Sciatic nerve (tissue), 2 donors: ENCODE measurements at places on chromosomes 13 and 19. TPM values are rescaled to one million over a fixed set of nuclear protein-coding genes. Genes with fewer than 3 reads are reported as not detected.

TTC9B gene
- total RNA-seq: not detected

APOC4 gene
- total RNA-seq: not detected

HS6ST3 gene
- 0.22 TPM for total RNA-seq

GRIN3B gene
- not detected for total RNA-seq

IGSF23 gene
- not detected for total RNA-seq

KCTD4 gene
- total RNA-seq: 26.3 TPM

OR7C1 gene
- total RNA-seq: 0.04 TPM

OR10H1 gene
- total RNA-seq: not detected

CD209 gene
- total RNA-seq: 20.1 TPM

LGALS14 gene
- not detected for total RNA-seq

ZNF653 gene
- total RNA-seq: 9.4 TPM

ZNF730 gene
- 1.8 TPM for total RNA-seq

PCDH9 gene
- total RNA-seq: 37.7 TPM

DIS3 gene
- total RNA-seq: 31.7 TPM

KCNK6 gene
- total RNA-seq: 4.1 TPM

NTF4 gene
- not detected for total RNA-seq

IQCN gene
- total RNA-seq: 12.7 TPM

MEIOSIN gene
- total RNA-seq: not detected

ZNF724 gene
- 1.7 TPM for total RNA-seq

TNNI3 gene
- total RNA-seq: not detected

DIRAS1 gene
- 0.45 TPM for total RNA-seq

CYP2A7 gene
- not detected for total RNA-seq

KLK10 gene
- total RNA-seq: 3.0 TPM

VAV1 gene
- total RNA-seq: 12.7 TPM

ZNF749 gene
- total RNA-seq: 9.7 TPM

THOP1 gene
- total RNA-seq: 29.1 TPM

SPIB gene
- total RNA-seq: 2.9 TPM

DBP gene
- 13.7 TPM for total RNA-seq

LSR gene
- 9.3 TPM for total RNA-seq

ZNF99 gene
- total RNA-seq: 0.49 TPM

ZNF708 gene
- 24.1 TPM for total RNA-seq

NLRP5 gene
- total RNA-seq: not detected

CPAMD8 gene
- total RNA-seq: 9.6 TPM

NKPD1 gene
- not detected for total RNA-seq

ERICH6B gene
- not detected for total RNA-seq

ZNF345 gene
- 9.7 TPM for total RNA-seq

SELENOV gene
- total RNA-seq: not detected

HOMER3 gene
- total RNA-seq: 23.1 TPM

SWSAP1 gene
- 1.3 TPM for total RNA-seq

SCEL gene
- 0.09 TPM for total RNA-seq

SHISA2 gene
- total RNA-seq: 2.9 TPM

KLK7 gene
- total RNA-seq: 5.5 TPM

KL gene
- total RNA-seq: 7.4 TPM

PLEKHJ1 gene
- total RNA-seq: 34.2 TPM

CRB3 gene
- total RNA-seq: not detected
